ENCODE measurements at places on chromosomes 7 and 10.

DNA sequence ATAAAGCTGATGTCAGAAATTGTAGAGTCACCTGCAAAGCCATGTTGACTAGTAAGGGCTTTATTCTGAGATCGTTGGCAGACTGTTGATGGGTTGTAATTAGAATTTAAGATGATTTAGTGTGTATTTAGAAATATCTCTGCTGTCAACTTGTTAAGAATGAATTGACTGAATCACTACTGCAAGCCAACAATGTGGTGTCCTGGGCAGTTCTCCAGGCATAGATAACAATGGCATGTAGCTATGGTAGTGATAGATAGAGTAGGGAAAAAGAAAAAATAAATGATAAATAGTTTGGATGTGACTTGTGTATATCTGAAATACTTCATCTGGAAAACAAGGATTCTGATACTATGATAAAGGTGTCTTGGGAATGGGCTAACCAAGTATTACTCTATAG is 640.2 kb downstream of the ARL4A start:
- no peak for DNase-seq

GRCh38 chr10:94310369-94310768 is 52.4 kb downstream of the NOC3L start:
- DNase-seq = no peak

DNA sequence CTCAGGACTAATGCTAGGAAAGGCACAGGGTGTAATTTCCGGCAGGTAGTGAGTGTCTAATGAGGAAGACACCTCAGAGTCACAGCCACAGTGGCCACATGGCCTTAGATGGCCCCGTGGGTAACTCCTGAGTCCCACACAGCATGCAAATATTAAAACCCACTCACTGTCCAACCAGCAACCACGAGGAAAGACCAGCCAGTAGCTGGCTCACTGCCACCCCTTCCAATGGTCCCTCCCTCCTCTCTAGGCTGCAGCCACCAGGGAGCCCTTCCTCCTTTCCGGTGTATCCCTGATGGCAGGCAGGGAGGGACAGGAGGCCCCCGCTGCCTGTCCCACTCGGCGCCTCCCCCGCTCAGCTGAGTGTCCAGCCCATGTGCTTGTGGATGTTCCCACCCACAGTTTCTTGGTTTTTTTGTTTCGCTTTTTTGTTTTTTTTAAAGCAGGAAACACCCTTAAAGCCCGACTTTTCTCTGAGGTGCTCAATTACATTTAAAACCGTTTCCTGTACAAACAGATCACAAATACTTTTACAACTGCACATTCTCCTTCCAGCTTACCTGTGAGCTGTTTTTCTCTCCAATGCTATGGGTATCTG is 9.2 kb downstream of the BNIP3 start:
- no peak for DNase-seq

GRCh38 chr7:6317797-6318438 is 45.5 kb upstream of the CYTH3 start:
- no peak for DNase-seq

DNA sequence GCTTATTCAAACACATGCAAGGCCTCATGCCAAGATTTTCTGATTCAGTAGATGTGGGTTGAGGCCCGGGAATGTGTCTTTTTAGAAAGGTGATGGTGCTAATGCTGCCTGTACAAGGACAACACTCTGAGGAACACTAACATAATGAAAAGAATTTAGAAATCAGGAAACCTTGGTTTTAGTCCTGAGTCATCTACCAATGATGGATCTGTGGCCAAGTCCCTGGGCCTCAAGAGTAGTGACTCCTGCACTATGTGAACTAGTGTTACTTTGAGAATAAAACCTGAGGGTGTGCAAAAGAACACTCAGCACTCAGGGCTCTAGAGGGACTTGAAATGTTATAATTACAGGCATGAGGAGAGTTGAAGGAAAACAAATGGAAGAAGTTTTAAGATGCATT is 741.7 kb upstream of the GALNT17 start:
- DNase-seq = no peak

DNA sequence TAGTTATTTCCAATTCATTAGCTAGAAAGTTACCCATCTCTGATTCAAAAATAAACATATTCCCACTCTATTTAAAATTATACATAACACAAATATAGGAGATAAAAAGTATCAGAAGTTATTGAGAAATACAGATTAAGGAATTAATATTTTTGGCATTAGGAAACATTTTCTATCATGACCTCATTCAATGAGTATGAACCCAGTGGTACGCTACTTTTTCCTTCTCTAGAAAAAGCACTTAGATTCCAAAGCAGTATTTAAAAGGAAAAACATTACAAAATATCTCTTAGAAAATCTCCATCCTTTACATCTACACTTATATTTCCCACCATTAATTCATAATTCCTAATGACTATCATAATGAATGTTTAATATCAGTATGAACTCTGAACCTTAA is 240.6 kb upstream of the GNAI1 start:
- DNase-seq = no peak

DNA sequence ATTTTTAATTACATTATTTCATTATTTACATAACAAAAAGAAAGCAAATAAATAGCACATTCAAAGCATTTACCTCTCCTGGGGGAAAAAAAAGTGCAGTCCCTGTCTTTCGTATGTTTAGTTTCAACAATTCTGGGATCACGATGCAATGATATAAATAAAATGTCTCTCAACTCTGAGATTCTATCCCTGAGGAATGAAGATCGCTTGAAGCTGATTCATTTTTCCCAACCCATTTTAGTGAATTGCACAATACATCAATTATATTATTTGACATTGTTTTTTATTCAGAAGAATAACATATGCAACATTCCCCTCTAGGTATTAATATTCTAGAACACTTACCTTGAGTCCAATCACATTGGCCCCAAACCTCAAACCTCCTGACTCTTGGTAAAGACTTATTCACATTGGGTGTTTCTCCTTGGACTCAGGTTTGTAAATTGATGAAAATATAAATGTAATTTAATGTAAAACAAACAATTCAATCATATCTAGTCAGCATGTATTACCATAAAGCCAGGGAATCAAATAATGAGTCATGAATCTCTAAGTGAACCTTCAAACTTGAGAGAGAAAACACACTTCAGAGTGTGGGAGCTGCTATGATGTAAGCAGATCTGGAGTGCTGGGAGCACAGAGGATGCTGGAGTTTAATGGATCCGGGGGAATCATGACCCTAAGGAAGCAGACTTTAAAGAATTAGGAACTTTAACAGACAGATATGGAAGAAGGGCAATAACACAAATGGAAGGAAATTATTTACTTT is 5.3 kb upstream of the SCIN start:
- no peak for DNase-seq

DNA sequence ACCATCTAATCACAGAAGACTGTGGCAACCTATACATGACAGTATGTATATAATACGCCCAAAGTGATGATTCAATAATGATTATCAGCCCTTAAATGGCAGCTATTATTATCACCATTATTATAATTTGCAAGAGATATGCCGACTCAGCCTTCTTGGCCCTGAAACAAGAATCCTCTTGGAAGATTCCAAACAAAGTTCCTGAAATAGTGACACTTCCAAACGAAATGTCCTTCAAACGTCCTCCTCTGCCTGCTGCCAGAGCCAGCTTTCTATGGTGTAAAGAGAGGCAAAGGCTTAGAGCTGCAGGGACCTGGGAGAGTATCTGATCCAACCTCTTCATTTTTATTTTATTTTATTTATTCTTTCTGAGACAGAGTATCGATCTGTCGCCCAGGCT is 36.0 kb downstream of the NRAP start:
- no peak for DNase-seq

- DNase-seq = no peak
Observed at GRCh38 chr10:95516774-95517373, 44.3 kb downstream of the SORBS1 start.

GRCh38 chr10:120984221-120984620 is 133.1 kb downstream of the WDR11 start:
- no peak for DNase-seq

- no peak for DNase-seq
Observed at GRCh38 chr7:93298206-93298605, 66.0 kb downstream of the VPS50 start.

- DNase-seq = no peak
Observed at GRCh38 chr7:90759710-90760109, 163.6 kb downstream of the CDK14 start.

DNA sequence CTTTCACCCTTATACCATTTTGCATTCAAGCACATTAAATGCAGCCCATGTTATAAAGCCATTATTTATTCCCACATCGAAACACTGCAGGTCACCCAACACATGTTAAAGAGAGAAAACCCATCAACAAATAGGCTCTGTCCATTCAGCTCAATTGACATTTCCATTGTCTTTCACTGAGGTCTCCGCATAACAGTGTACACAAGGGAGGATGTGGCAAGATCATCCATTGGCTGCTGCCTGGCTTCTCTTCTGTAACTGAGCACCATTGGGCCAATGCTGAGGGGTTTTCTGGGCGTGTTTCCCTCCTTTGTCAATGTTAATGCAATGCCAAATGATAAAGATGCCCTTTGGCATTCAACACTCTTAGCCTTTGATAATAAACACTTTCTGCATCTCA is 278.1 kb upstream of the SP4 start:
- no peak for DNase-seq

DNA sequence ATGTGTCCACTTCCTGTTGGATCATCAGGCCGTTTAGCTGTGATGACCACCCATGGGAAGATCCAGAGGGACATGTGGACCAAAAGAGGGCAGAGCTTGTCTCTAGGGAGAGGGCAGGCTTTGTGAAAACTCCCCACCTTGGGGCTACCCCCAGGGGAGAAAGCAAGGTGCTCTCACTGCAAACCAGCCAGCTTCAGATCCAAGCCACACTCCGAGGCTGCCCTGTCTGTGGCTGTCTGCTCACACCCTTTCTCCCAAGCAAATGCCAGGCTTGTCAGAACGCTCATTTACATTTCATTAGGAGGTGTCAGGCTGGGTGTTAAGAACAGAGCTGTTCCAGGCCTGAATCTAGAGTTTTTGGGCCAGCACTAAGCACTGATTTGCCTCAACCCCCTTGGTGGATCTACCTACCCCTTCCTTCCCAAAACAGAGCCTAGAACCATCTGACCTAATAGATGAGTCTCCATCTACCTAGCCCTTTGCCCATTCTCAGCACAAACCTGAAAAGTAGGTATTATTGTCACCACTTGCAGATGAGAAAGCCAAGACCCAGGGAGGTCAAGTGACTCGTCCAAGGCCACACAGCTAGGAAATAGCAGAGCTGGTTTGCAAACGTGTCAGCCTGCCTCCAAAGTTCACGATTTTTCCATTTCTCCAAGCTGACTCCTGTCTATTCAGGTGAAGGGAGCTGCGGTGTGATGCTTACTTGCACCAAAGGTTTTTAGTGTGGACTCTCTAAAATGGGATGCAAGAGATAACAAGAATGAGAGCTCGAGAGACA is 130.9 kb downstream of the EMX2 start:
- no peak for DNase-seq

DNA sequence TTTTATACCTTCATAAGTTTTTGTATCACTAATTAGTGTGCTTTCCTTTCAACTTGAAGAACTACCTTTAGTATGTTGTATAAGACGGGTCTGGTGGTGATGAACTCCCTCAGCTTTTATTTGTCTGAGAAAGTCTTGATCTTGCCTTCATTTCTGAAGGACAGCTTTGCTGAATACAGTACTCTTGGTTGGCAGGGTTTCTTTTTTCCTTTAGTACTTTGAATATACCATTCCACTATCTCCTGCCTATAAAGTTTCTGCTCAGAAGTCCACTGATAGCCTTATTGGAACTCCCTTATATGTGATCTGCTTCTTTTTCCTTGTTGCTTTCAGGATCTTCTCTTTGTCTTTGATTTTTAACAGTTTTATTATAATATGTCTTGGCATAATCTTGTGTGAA is 230.9 kb downstream of the HPSE2 start:
- DNase-seq = no peak

- DNase-seq = no peak
Observed at GRCh38 chr7:32066441-32066840, 3.8 kb downstream of the PDE1C start.

DNA sequence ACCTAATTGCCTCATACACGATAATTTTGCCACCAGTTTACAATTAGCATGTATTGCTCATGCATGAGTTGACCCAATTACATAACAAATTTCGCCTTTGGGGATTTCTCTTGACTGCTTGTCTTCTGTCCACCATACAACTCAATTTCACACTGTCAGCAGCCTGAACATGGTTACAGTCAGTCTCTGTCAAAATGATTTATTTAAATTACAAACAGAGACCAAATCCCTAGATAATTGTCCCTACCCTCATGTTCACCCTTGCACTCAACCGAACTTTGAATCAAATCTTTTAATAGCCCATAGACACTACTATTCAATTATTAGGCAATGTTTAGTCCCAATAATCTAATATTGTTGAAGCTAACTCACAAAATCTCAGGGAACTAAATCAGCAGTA is 59.7 kb upstream of the NEBL start:
- DNase-seq = no peak

- no peak for DNase-seq
Observed at GRCh38 chr10:30821261-30821993, 191.9 kb upstream of the LYZL2 start.

All from stimulated activated CD4-positive, alpha-beta T cell treated with anti-CD3 and anti-CD28 coated beads, TNF-alpha, amount 100 ng/mL, for 1 hour (primary cell).